ENCODE measurements at places on chromosomes 5 and 9.

DNA sequence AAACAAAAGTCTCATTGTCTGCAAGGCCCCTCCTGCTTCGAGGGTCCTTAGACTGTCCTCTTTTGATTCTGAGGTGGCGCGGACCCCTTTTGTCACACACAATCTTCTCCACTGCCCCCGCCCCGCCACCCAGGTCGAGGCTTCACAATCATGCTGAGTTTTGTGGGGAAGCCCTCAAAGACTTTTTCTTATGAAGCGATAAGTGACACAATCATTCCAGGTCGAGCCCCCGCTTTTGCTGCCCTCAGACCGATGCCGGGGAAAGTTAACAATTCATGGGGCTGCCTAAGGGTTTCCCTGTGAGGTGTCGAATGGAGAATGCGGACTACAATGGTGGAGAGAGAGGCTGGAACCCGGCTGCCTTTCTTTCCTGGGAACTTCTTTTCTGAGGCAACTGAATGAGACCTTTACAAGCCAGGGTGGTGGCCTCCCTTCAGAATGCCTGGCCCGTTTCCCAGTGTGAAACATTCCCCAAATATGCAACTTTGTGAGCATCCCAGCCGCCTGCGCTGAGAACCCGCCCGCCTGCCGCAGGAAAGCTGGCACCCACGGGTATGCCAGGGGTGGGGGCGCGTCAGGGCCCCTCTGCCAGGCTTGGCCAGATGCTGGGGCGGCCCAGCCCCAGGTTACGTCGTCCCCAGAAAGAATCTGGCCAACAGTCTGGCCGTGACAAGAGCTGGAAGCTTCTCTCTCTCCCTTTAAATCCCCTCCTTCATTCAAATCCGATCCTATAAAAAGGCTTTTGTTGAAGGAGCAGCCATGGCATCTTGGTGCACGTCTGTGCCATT is 71.9 kb downstream of the MAP1B start:
- no peak for DNase-seq

- DNase-seq: no peak
Observed at GRCh38 chr5:90803876-90804275, 245.3 kb downstream of the ADGRV1 start.

DNA sequence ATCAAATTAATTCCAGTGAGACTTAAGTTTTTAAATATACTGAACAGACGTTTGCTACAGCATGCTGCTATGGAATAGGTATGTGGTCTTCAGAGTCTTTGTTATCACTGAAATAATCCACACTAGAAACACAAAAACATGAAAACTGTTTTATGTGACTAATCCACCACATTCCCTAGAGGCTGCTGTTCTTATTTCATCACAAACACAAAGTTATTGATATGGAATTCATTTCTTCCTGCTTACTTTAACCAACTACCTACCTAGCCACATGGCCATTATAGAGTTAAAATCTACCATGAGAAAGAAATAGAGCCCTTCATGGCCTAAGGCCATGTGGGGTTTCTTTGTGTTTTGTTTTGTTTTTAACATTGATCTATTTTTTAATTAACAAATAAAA is 232.3 kb upstream of the PTGER4 start:
- DNase-seq: no peak

- no peak for DNase-seq
Observed at GRCh38 chr9:128160603-128160987, 530 bp downstream of the BBLN start.

DNA sequence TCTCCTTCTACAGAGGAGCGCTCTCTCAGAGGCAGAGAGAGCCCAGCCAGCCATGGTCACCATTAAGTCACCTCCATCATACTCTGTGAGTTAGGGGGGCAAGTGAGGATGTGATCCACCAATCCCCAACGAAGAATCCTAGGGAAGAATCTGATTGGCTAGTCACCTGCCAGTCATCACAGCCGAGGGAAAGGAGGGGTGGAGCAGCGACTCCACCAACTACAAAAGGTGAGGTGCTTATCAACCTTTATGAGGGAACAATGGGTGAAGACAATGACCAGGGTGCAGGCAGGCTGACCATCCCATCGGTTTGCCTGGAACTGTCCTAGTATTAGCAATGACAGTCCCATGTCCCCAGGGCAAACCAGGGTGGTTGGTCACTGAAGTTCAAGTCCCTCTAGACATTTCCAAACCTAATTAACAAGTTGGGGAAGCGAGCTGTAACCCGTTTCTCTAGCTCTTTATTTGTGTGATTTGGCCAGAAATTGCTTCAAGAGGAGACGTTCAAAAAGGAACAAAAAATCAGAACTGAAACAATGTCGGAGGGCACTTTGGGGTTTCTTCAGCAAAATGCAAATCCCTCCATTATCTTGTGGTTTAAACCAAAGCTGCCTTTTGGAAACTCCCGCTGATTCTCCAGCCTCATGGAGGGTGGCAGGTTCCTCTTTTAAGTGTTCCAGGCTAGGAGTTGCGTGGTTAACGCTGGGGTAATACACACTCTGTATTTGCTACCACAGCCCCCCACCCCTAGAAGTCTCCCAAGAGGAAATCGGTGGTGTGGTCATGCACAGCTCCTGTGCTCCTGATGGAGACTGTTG is 18.8 kb upstream of the FCN1 start:
- no peak for DNase-seq

- DNase-seq: no peak
Observed at GRCh38 chr5:91296674-91297143, 86.4 kb downstream of the ARRDC3 start.

- DNase-seq: no peak
Observed at GRCh38 chr9:38278457-38278856, 114.0 kb upstream of the ALDH1B1 start.

DNA sequence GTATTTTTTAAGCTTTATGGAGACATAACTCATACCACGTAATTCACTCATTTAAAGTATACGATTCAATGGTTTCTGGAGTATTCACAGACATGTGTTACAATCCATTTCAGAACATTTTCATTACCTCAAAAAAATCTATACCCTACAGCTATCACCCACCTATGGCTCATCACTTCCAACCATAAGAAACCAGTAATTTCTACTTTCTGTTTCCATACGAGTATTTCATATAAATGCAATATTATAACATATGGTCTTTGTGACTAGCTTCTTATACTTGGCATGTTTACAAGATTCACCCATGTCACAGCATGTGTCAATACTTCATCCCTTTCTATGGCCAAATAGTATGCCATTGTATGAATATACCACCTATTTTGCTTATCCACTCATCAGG is 18.8 kb downstream of the UBQLN1 start:
- DNase-seq: no peak

DNA sequence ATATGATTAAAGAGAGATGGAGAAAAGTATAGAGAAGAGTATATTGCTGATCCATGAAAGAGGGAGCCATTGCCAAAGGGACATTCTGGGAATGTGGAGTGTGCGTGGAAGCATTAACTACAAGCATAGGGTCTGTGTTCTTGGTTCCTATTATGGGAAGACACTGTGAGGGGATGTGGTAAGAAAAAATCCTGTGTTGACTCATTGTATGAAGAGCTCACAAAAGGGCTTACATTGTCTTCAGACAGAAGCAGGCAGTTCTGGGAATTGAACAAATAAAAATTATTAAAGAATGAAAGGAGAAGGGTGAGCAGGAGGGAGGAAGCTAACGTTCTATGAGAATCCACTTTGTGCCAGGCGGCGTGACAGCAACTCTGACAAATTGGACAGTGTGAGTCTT is 250.4 kb upstream of the CHD1 start:
- no peak for DNase-seq

DNA sequence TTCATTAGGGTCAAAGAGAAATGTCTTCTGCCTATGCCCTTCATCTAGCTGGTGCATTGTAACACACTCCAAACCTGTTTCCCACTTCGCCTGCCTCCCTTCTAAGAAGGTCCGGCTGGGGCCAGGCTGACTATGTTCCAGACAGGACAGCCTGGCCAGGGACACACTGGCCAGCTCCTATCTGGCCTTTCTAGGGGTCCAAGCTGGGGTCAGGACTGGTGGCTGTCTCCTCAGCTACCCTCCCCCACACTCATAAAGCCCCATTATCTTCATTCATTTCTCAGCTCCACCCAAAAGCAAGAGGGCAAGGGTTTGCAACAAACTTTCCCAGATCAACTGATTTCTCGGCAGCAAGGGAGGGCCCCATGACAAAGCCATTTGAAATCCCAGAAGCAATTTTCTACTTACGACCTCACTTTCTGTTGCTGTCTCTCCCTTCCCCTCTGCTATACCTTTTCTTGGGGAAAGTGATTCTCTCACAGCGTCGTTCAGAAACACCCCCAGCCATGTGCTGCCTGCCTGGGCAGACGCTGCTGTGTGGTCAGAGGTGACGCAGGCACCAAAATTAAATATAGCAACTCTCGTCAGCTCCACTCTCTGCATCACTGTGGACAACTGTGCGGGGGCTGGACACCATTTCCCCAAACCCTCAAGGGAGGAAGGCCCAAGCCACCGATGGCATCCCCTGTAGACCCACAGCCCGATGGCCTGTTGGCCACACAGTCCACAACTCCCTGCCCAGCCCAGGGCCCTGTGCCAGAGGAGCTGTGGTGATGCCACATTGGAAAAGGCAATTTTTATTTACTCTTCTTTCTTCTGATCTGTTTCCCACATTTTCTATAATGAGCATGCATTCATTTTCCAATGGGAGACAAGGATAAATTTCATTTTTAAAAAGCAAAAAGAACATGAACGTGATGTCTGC is 6.1 kb downstream of the IL13 start:
- DNase-seq: no peak

Data from NCI-H748 treated with DMSO at 0.1 percent for 48 hours (cell line).